ENCODE measurements at places on chromosomes 12 and 14. TPM values are rescaled to one million over a fixed set of nuclear protein-coding genes. Genes with fewer than 3 reads are reported as not detected.

The CCDC85C gene
- polyA plus RNA-seq, result 4.5 TPM

The ANKRD33 gene
- polyA plus RNA-seq, result 0.42 TPM

The ITGA7 gene
- 20.0 TPM for polyA plus RNA-seq

The ZC3H14 gene
- polyA plus RNA-seq, result 55.8 TPM

The AGAP2 gene
- 0.38 TPM for polyA plus RNA-seq

The TAMALIN gene
- polyA plus RNA-seq, result 0.73 TPM

The CFAP54 gene
- polyA plus RNA-seq, result 0.76 TPM

The LRTM2 gene
- polyA plus RNA-seq, result not detected

The SYNDIG1L gene
- polyA plus RNA-seq, result 1.4 TPM

The HOXC11 gene
- not detected for polyA plus RNA-seq

The PRKD1 gene
- polyA plus RNA-seq, result 3.1 TPM

The KRT3 gene
- not detected for polyA plus RNA-seq

The INHBE gene
- polyA plus RNA-seq, result 7.4 TPM

The AVPR1A gene
- polyA plus RNA-seq, result 0.03 TPM

Measured in GM23338 (cell line).